ENCODE measurements at places on chromosomes 13 and 19.

- DNase-seq = no peak
These were observed 2807.4 kb upstream of the PCDH20 start for GRCh38 chr13:64223016-64223415.

DNA sequence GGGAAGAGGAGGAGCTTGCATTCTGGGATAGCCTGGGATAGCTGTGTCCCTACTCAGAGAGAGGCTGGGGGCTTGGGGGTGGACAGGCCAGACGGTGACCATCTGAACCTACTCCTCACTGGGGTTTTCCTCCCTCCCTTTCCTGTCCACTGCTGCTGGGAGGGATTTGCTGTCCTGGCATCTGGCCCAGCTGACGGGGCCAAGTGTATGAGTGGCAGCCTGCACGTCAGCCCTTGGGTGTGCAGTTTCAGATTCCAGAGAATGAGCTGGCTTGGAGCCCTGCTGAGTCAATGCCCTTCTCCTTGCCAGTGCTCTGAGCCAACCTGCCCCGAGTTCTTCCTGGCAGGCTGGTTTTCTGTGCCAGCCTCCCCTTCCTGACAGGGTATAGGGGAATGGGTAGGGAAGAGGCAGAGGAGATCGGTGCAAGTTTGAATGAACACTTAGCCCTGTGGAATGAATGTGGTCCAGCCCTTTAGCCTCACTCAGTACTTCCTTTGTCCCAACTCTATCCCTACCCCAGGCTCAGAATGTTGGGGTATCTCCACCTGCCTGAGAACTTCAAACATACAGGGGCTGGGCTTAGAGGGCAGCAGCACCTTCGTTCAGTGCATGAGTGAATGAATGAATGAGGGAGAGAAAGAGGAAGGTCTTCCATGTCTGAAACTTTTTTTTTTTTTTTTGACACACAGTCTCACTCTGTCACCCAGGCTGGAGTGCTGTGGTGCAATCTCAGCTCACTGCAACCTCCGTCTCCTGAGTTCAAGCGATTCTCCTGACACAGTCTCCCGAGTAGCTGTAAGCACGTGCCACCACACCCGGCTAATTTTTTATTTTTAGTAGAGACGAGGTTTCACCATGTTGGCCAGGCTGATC, 1.8 kb upstream of the ANGPTL4 start:
- peak; percentile 99 for DNase-seq

DNA sequence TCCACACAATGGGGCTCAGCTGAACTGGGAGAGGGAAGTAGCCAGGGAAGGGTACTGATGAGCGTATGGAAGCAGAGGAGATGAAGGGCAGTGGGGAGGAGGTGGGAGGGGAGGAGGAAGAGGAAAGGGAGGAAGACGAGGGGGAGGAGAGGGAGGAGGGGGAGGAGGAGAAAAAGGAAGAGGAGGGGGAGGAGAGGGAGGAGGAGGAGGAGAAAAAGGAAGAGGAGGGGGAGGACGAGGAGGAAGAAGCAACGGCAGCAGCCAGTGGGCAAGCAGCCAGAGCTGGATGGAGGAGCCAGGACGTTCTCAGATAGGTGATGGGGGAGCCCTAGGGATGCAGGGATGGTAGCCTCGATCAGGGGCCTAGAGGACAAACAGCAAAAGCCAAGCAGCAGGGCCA, 5.6 kb downstream of the CERS4 start:
- no peak for DNase-seq

GRCh38 chr13:24282256-24282655, 27.1 kb upstream of the C1QTNF9 start:
- DNase-seq = no peak

GRCh38 chr13:21208652-21209154, 32.2 kb downstream of the MRPL57 start:
- DNase-seq = no peak
